ENCODE measurements at places on chromosomes 12 and 14.
A peak's percentile ranks its signal among the peaks of the same experiment; 100 is the strongest.

DNA sequence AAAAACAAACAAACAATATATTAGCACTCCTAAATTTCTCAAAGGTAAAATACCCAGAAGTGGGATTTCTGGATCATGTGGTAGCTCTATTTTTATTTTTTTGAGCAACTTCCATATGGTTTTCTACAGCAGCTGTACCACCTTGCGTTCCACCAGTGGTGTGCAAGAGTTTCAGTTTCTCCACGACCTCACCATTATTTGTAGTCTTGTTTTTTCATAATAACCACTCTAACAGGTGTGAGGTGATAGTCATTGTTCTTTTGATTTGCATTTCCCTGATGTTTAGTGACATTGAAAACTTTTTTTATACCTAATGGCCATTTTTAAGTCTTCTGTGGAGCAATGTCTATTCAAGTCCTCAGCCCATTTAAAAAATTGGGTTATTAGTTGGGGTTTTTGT lies 127.3 kb upstream of the SLC38A2 start:
- no peak for DNase-seq

- no peak for DNase-seq
Measured at GRCh38 chr12:127991485-127991884, 275.5 kb upstream of the TMEM132C start.

GRCh38 chr14:21192447-21192822 lies 36.6 kb upstream of the OR5AU1 start:
- no peak for DNase-seq

GRCh38 chr14:50544911-50545310 lies 12.5 kb upstream of the MAP4K5 start:
- peak; percentile 22 for DNase-seq

DNA sequence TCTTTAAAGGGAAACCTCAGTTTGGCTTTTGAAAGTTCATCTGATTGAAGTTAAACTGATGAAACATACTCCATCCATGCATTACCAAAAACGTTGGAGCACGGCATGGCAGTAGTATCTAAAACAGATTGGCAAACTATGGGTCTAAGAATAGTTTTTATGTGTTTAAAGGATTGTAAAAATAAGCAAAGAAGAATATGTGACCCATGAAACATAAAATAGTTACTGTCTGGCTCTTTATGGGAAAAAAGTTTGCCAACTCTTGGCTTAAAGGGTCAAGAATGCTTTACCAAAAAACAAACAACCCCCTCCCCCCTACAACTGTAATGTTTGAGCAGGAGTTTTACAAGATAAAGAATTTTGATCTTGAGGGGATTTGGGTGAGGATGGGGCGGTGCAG lies 32.6 kb downstream of the TRAF3 start:
- DNase-seq = no peak

DNA sequence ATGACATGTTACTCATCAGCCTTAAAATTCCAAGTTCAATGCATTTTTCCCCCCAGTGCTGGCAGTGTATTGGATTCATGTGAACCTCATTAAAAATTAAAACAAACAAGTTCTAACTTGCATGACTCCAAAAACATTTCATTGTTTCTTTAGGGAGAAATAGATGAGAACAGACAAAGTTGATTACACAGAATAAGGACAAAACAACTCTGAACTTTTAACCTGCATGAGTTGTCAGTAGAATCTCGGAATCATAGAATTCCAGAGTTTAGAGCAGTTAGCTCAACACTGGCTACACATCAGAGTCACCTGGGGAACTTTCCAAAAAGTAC lies 127.5 kb downstream of the TMX1 start:
- no peak for DNase-seq

All from tibial nerve (tissue), 4 donors.